ENCODE measurements at places on chromosomes 4 and X. TPM values are rescaled to one million over a fixed set of nuclear protein-coding genes. Genes with fewer than 3 reads are reported as not detected.

Gene BTK
- not detected for total RNA-seq

Gene PCDH18
- total RNA-seq, result 0.09 TPM

Gene TCEAL7
- total RNA-seq, result not detected

Gene SPANXN4
- total RNA-seq, result not detected

Gene HMX1
- total RNA-seq, result not detected

Gene NXF2B
- total RNA-seq, result not detected

Gene CD40LG
- total RNA-seq, result 157 TPM

Gene FAM9C
- total RNA-seq, result not detected

Gene C4orf46
- 15.8 TPM for total RNA-seq

Gene STATH
- not detected for total RNA-seq

Gene SASH3
- total RNA-seq, result 199 TPM

Gene STAP1
- total RNA-seq, result 45.7 TPM

Gene SPANXA1
- total RNA-seq, result not detected
